ENCODE measurements at places on chromosomes 5 and 9. TPM values are rescaled to one million over a fixed set of nuclear protein-coding genes. Genes with fewer than 3 reads are reported as not detected.

The ADRB2 gene
- 1.6 TPM for polyA plus RNA-seq

- no peak for DNase-seq
These were observed 2.2 kb upstream of the PBX3 start for GRCh38 chr9:125745018-125745417.

The SHC3 gene
- polyA plus RNA-seq, result 1.6 TPM

- no peak for DNase-seq
These were observed 18.1 kb downstream of the ZNF618 start for GRCh38 chr9:113894166-113894565.

- no peak for DNase-seq
These were observed 82.8 kb downstream of the COL5A1 start for GRCh38 chr9:134724202-134724911.

The SLC27A6 gene
- polyA plus RNA-seq, result 3.9 TPM

GRCh38 chr5:36264202-36264760 lies 22.6 kb upstream of the NADK2 start:
- no peak for DNase-seq

DNA sequence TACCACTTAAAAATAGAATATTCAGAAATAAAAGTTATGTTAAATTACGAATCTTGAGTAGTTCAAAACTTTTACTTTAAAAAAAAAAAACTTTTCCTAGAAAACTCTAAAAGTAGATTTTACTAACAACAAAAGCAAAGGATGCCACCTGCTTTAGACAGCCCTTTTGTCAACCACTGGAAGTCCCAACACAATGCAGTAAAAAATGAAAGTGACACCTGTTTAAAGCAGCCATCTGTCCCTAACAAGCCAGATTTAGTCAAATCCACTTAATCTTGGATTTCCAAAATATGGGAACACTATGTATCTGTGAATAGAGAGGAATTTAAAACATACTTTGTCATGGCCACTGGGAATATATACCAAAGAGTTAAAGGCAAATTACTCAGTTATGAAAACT lies 3.8 kb downstream of the RFX3 start:
- no peak for DNase-seq

DNA sequence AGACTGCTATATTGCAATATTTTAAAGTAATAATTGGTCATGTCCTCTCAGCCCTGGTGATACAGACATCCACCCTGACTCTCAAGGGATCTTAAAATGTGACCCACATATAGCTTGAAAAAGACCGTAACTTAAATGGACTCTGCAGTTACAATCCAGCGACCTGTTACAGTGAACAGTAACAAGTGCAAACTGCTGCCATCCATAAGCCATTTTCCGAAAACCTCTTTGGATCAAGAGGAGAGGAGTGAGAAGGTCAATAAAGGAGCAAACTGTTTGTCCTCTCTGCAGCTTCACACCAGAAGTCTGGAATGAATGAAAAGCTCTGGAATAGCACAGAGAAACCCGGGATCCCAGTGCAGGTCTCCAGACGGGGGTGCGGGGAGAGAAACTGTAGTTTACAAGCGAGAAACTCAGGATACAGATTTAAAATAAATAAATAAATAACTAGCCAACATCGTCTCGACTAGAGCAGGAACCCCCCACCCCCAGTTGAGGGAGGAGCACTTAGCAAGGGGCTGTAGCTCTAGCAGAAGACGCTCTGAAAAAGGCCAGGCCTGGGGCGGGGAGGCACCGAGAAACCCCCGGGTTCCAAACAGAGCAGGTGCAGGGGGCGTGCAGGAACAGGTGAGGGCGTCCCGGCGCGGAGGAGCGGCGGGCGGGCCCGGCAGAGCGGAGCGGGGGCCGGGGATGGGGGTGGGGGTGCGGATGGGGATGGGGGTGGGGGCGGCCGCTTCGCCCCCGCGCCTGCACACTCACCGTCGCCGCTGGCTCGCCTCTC lies 572 bp downstream of the ZDHHC21 start:
- DNase-seq, result no peak

DNA sequence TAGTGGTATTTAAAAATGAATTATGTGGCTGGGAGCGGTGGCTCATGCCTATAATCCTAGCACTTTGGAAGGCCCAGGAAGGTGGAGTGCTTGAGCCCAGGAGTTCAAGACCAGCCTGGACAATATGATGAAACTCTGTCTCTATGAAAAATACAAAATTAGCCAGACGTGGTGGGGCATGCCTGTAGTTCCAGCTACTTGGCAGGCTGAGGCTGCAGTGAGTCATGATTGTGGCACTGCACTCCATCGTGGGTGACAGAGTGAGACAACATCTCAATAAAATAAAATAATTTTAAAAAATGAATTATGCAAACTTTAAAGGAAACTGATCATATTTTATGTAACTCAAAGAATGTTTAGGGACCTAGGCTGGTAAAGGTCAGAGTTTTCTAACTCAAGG lies 310.8 kb upstream of the DMRT1 start:
- no peak for DNase-seq

DNA sequence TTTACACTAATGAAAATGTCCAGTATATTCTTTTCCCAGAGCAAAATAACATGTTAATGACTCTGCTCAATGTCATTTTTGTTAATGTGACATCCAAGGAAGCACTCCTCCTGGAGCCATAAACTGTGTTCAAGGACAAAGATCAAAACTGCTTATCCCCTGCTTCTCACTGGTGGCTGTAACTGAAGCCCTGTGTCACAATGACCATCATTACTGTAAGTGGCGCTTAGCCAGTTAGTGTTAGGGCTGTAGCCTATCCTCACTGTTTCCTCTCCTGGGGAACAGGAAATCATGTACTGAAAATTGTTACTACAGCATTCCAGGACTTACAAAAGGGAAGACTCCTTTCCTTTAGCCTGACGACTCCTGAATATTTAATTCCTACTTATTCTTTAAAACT lies 71.7 kb upstream of the COX7C start:
- no peak for DNase-seq

DNA sequence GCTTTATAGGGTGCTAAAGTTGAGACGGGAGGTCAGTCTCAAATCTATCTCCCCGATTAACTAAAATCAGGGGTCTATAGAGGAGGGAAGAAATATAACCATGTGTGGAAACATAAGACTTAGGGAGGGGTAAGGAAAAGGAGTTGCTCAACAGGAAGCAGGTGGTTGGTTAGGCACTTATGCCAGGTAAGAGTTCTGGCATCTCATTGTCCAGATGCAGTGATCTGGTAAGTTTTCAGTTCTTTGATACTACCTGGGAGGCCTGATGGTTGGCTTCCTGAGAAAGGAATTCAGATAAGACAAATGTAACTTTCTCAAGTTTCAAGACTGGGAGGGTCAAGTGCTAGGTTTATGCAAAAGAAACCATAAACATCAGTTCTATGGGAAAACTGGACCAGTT lies 47.7 kb downstream of the CERT1 start:
- DNase-seq, result no peak

DNA sequence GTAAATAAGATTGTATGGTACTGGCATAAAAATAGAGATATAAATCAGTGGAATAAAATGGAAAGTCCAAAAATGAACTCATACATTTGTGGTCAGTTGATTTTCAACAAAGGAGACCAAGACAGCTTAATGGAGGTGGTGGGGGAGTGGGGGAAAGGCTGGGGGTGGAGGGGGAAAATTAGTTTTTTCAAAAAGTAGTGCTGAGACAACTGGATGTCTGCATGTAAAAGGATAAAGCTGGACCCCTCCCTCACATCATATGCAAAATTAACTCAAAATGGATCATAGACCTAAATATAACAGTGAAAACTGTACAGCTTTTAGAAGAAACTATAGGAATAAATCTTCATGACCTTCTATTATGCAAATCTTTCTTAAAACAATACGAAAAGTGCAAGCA lies 107.0 kb downstream of the HMHB1 start:
- no peak for DNase-seq

- no peak for DNase-seq
These were observed 34.9 kb upstream of the GNE start for GRCh38 chr9:36293171-36293570.

- no peak for DNase-seq
These were observed 126.9 kb downstream of the PAPPA start for GRCh38 chr9:116280529-116280928.
